Vagina (tissue), 2 donors: ENCODE measurements at places on chromosomes 1 and 21.
A peak's percentile ranks its signal among the peaks of the same experiment; 100 is the strongest.

DNA sequence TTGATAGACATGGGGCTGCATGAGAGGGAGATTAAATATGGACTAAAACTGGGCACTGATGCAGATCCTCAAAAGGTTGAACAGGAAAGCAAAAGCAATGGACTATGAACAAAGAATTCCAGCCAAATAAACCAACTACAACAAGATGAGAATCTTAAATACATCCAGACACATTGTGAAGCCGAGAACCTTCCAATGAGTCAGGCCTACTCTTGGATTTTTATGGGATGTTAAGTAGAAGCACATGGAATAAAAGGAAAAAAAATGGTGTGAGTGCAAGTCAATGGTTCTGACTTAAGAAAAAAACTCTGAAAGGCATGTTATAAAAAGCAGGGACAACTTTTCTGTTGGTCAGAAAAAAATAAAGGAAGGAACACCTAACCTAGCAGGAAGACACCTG, 227.2 kb downstream of the DPYD start:
- DNase-seq, result no peak

DNA sequence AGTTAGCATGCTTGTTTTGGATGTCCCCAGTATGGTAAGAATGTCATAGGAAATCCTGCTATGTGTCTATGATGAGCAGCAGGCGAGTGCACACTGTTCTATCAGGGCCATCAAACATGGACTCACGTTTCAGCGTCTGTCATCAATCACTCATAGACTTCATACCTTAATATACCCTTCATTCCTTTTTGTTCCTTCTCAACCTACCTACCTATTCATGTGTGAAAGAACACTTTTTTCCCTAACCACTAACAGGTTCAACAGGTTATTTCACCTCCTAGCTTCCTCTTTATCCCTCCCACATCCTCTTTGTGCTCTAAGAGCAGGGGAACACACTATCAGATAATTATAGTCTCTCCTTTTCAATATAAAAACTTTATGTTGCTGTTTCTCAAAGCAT, 300.6 kb downstream of the TM2D1 start:
- DNase-seq, result no peak

- no peak for DNase-seq
Observed at GRCh38 chr1:184387476-184388318, 868 bp downstream of the C1orf21 start.

DNA sequence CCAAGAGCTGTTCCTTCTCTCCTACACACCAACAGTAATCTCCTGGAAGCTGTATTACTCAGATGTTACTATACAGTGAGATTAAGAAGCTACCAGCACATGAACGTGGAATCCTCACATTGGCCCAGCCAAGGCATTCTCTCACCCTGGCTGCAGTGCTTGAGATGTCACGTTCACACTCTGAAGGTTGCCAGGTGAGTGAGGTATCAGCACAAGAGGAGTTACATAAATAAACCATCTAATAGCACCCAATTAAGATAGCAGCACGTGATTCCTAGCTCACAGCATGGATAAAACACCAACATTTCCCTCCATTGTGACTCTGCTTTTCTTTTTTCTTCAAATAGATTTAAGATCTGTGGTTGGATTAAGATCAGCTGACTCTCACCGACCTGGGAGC, 182.8 kb downstream of the PLPP3 start:
- DNase-seq, result no peak

DNA sequence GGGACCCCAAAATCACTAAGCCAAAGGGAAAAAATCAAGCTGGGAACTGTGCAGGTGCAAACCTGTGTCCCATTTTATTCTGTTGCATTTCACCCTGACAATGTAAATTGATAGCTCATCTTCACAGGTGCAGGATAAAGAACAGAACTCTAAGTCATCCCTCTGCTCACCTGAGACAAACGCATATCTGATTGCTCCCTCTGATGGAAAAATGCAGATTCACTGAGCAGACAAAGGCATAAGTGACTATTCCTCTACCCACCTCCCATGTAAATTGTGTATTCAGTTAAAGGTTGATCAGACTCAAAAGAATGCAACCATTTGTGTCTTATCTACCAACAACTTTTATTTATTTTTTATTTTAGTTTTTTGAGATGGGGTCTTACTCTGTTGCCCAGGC, 644.2 kb downstream of the PTPRU start:
- DNase-seq, result no peak

GRCh38 chr1:212121779-212122178, 86.2 kb downstream of the DTL start:
- no peak for DNase-seq

DNA sequence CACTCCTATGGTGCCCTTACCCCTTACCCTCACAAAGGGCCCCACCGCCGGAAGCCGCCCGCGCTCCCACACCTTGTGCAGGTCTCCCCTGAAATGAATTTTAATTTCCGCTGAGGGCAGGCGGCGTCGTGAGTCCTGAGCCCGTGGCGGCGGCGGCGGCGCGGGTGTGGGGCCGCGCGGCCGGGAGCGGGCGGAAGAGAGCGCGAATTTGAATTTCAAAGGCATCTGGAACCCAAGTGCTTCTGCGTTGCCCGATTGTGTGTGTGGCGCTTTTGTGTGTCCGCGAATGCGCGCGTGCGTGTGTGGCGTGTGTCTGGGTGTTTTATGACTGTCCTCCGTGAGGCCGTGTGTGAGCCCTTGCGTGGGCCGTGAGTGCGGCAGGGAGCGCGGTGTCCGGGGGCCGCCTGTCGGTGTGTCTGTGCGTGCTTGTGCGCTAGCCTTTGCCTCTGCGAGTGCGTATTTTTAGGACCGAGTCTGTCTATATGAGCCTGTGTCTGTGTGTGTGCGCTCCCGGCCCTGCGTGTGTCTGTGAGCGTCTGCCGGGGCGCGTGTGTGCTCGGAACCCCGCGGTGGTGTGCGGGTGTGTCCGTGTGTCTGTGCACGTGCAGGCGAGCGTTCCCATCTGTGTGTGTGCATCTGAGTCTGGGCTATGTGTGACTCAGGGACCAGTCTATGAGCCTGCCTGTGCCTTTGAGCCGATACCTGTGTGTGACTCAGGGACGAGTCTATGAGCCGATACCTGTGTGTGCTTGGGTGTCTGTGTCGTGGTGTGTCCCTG, 7.9 kb upstream of the ADGRB2 start:
- no peak for DNase-seq

- DNase-seq, result no peak
Observed at GRCh38 chr1:8076176-8076575, 50.1 kb upstream of the ERRFI1 start.

DNA sequence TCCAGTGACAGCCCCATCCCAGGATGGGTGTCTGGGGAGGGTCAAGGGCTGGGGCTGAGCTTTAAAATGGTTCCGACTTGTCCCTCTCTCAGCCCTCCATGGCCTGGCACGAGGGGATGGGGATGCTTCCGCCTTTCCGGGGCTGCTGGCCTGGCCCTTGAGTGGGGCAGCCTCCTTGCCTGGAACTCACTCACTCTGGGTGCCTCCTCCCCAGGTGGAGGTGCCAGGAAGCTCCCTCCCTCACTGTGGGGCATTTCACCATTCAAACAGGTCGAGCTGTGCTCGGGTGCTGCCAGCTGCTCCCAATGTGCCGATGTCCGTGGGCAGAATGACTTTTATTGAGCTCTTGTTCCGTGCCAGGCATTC, 24.2 kb downstream of the PCSK9 start:
- DNase-seq, result no peak

GRCh38 chr1:145863282-145864018, 4.6 kb upstream of the PIAS3 start:
- no peak for DNase-seq

DNA sequence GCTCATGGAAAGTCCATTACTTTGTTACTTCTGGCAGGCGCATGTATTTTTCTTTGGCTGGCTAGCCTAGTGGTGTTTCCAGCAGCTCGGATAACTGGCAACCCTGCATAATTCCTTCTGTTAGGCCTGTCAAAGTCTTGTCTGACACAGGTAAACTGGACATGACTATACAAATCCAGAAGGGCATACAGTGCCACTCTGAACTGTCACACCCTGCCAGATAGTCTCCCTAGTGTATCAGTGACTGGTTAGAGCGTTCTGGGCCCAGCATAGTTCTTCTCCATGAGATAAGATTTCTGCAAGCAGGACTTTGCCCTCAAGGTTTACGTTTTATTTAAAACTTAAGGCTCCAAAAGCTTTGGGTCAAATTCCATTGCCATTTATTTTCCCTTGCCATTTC, 177.7 kb upstream of the GORAB start:
- DNase-seq, result no peak

GRCh38 chr1:113302636-113303035, 87.7 kb upstream of the MAGI3 start:
- no peak for DNase-seq

DNA sequence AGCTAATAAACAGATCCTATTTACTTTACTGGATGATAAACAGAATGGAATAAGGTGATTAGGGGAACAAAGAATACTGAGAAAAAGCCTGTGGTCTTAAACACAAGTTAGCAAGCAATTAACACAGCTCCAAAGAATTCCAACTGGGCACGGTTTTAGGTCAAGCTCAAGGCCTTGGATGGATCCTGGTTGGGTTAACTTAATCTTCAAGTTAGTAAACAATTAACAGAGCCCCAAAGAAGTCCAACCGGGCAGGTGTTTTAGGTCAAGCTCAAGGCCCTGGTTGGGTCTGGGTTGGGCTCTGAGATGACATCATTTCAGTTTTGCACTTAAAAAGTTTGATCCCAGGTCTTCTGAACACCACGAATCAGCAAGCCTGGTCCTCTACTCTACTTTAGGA, 1086.3 kb upstream of the TMPRSS15 start:
- no peak for DNase-seq

GRCh38 chr1:154178013-154178412, 13.9 kb downstream of the TPM3 start:
- no peak for DNase-seq

DNA sequence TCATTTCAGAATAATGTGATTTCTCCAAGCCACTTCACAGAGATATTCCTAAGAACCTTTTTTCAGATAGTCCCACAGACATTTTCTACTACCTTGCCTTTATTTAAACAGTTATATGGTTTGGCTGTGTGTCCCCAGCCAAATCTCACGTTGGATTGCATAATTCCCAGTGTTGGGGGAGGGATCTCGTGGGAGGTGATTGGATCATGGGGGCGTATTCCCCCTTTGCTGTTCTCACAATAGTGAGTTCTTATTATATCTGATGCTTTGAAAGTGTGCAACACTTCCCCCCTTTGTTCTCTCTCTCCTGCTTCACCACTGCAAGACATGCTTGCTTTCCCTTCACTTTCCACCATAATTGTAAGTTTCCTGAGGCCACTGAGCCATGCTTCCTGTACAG, 93.6 kb upstream of the ZNF678 start:
- DNase-seq, result peak; percentile 2

DNA sequence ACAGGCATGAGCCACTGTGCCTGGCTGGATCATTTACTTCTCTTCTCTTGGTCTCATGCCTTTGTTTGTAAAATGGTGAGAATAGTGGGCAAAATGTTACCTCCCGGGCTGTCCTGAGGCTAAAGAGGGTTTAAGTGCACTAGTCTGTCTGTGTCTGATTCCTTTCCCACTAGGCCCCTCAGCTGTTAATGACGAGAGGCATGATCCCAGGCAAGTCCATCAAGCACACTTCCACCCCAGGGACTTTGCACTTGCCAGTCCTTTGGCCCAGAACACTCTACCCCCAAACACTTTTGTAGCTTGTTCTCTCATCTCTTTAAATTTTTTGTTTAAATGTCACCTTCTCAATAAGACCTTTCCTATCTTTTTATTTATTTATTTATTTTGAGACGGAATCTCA, 13.8 kb upstream of the EPB41 start:
- no peak for DNase-seq

- DNase-seq, result no peak
Observed at GRCh38 chr1:112761714-112762480, 46.8 kb upstream of the PPM1J start.

GRCh38 chr1:178784131-178784536, 59.1 kb downstream of the RALGPS2 start:
- DNase-seq, result no peak

DNA sequence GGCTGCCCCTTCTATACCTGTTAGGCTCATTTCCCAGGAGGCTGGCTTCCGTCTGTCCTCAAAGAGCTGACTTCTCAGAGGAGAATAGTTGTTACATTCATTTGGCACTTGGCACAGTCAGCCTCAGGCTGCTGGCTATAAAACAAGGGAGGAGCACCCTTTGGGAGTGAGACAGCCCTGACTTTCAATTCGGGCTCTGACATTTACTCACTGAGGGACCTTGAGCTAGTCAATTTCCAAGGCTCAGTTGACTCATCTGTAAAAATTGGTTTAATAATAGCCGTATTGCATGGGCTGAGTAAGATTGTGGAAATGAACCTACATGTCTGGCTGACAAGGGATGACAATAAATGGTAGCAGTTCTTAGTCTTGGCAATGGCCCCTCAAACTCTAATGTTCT, 13.7 kb downstream of the ALX3 start:
- no peak for DNase-seq

DNA sequence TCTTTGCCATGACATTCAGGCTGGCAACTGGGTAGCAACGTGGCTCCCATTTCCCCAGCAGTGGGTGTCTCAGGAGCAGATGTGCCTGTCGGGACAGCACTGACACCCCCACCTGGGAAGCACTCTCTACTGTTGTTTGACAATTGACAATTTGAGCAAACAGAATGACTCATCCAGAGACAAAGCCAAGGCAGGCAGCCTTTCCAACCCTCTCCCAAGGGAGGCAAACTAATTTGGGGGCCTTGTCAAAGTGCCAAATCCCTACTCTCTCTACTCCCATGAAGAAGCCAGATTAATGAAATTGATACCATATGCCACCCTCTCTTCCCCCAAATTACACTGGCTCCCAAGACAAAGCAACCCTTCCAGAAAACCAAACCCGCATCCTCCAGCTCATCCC, 65.6 kb downstream of the GRIK3 start:
- no peak for DNase-seq

GRCh38 chr1:53655931-53656746, 82.8 kb downstream of the GLIS1 start:
- DNase-seq, result no peak

- no peak for DNase-seq
Observed at GRCh38 chr21:36756527-36756926, 57.6 kb downstream of the SIM2 start.

DNA sequence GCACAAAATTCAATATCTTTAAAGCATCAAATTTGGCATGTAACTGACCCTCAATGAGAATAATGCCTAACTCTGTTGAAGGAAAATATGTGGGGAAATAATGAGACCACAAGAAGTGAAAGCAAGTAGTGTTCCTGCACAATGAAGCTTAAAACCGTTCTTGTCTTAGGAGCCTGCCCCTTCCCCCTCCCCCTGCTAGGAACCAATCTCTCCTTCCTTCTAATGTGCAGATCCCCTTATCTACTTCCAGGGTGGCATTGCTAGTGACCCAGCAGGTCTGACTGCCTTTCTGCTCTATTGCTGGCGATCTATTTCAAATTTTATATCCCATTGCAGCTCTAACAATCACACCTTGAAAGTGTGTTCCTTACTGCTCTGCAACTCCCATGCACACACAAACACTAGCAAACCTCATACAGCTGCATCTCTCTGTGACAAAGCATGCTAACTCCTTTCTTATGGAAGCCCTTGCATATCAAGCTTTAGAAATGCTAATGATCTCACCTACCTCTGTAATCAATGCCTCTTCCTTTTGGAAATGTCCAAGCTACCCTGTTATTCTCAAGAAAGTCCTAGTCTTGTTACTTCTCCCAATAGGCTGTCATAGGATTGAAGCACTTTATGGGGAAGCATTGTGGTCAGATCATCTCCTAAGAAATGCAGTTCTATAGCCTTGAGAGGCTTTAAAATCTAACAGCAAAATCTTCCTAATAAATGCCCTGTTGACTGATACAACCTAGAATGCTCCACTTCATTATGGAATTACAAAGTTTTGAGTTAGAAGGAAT, 26.5 kb downstream of the BCL9 start:
- DNase-seq, result no peak

GRCh38 chr1:243488459-243489157, 232.8 kb downstream of the SDCCAG8 start:
- no peak for DNase-seq

GRCh38 chr1:53326598-53327181, 1.2 kb downstream of the LRP8 start:
- DNase-seq, result no peak
